ENCODE measurements at places on chromosomes 4 and X.

DNA sequence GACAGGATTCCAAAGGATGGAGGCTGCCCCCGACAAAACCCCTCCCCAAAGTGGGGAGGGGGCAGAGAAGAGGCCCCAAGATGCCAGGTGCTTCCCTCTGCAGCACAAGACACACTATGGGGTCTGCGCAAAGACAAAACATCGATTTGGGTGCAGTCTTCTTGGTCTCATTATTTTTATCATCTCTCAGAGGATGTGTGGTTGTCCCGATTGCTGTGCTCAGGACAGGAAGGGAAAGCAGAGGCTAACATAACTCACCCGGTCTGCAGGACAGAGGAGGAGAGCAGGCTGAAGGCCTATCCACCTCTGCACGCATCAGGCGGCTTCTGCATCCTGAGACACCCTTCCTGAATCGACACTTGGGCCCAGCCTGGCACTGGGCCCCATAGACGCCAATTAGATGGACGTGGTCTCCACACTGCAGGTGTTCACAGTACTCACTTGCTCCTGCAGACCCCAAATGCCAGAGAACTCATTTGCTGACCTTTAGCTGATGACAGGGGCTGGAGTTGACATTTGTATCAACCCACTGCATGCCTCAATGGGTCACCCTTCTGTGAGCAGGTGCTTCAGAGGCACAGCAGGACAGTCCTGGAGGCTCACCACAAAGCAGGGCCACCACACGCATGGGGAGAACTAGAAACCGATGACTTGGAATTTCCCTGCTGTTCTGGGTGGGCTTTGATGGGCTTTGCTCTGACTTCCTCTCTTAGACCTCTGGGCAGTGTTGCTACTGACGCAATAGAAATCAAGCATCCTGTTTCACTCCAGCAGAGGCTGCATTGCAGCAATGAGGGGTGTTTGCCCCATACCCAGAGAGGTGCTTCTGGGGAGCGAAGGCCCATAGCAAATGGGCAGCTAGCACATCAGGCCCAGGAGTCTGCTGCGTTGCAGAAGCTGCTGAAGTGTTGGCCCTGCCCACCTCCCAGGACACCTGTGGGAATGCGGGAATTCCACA is 96.3 kb upstream of the ENPP6 start:
- H3K36me3 ChIP-seq: no peaks in the 10 kb centered on the region
- H3K4me1 ChIP-seq: peaks cover 12% of the 10 kb centered on the region
- H3K27me3 ChIP-seq: no peaks in the 10 kb centered on the region

DNA sequence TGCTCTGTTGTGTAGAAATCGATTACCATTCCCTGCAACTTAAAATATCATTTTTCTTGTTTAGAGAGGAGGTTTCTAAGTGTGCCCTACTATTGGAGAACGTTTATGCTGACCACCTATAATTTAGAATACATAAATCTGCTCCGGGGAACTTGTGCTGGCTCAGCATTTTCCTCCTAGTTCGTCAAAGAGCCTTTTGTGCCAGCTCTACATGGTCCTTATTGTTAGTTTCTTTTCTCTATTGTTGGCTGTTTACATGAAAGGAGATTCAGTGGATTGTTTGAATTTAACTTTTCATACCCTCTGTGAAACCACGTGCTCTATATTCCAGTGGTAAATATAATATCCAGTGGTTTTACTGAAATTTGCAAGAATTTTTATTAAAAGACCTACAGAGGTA is 53.4 kb upstream of the ATP8A1 start:
- DNase-seq: no peak
- no peaks in the 10 kb centered on the region for H3K36me3 ChIP-seq
- no peaks in the 10 kb centered on the region for H3K4me1 ChIP-seq
- H3K4me3 ChIP-seq: no peak overlapping the region

GRCh38 chrX:44747317-44747716 is 96.5 kb upstream of the DUSP21 start:
- H3K36me3 ChIP-seq: no peaks in the 10 kb centered on the region
- no peaks in the 10 kb centered on the region for H3K4me1 ChIP-seq
- H3K4me3 ChIP-seq: no peak overlapping the region
- no peaks in the 10 kb centered on the region for H3K27me3 ChIP-seq
- no peak overlapping the region for H3K27ac ChIP-seq
- DNase-seq: no peak

- H3K36me3 ChIP-seq: peaks cover 19% of the 10 kb centered on the region
- peak within 1 kb of the TSS; percentile 71 for H3K4me3 ChIP-seq
- H3K27ac ChIP-seq: no peak within 1 kb of the TSS
- H3K27me3 ChIP-seq: no peaks in the 10 kb centered on the region
- DNase-seq: peak; percentile 28
Measured at GRCh38 chrX:43656005-43656494, at the start of gene MAOA. TSS of gene MAOA (plus strand) at chrX:43656299. CDS start at chrX:43656342, 43 bp downstream.

Data from Calu3 (cell line).